ENCODE measurements at places on chromosomes 5 and 9.

DNA sequence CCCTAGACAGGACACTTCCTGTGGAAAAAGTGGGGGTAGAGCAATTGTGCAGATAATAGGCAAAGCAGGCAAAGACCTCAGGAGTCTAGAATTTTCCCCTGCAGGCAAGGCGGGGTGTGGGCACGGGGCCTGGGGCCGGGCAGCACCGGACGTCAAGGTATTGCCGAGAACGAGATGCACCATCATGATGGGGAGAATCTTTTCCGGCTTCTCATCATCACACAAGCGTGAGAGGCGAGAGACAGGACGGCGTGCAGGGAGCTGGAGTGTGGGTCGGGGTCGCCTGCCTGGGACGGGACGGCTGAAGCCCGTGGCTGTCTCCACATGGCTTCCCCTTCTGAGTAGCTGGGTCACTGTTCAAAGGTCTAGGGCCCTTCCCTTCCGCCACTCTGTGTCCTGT, 44.5 kb downstream of the OLFM1 start:
- no peak for DNase-seq

DNA sequence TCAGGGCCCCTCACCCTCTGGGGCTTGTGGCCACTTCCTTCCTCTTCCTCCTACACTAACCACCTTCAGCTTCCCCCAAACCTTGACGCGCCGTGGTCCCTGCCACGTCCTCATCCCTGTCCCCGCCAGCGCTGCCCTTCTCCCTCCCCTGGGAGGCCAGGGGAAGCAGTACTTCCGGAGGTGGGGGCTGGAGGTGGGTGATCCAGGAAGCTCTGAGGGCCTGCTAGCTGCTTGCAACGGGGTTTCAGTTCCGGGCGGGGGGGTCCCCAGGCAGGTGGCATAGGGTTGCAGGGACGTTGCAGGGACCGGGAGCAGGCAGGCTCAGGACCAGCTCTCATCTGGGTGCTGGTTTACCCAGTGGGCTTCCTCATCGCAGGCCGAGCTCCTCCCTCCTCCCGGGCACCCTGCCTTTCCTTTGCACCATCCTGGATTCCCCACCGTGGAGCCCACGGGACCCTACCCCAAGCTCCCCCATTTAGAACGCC, 70.0 kb downstream of the RXRA start:
- DNase-seq, result no peak

- DNase-seq, result no peak
Measured at GRCh38 chr5:173410459-173411233, 82.4 kb upstream of the STC2 start.

GRCh38 chr9:132694144-132694543, 23.9 kb downstream of the GTF3C4 start:
- no peak for DNase-seq

GRCh38 chr5:95417971-95418370, 26.8 kb downstream of the FAM81B start:
- no peak for DNase-seq

GRCh38 chr9:129037767-129038098, 1.3 kb downstream of the MIGA2 start:
- DNase-seq, result no peak

GRCh38 chr9:36169166-36169565, at the start of gene CCIN:
CCIN (plus strand) TSS chr9:36169388; CDS start chr9:36169503, 115 bp downstream.
- DNase-seq, result no peak

GRCh38 chr9:17521100-17521855, 57.6 kb upstream of the SH3GL2 start:
- no peak for DNase-seq

DNA sequence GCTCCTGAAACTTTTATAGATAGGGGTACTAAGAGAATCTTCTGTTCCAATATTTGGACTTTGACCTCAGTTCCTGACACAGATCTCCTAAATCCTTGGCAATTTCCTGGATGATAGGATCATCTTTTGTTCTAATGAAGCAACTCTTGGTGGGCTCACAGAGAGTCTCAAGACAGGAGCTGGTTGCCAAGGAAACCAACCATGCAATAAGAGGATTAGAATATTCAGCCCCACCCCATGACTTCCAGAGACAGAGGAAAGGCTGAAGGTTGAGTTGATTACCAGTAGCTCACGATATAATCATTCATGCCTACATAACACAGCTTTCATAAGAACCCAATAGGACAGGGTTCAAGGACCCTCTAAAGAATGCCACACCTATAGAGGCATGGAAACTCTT, 2050.2 kb upstream of the CDH6 start:
- DNase-seq, result no peak

DNA sequence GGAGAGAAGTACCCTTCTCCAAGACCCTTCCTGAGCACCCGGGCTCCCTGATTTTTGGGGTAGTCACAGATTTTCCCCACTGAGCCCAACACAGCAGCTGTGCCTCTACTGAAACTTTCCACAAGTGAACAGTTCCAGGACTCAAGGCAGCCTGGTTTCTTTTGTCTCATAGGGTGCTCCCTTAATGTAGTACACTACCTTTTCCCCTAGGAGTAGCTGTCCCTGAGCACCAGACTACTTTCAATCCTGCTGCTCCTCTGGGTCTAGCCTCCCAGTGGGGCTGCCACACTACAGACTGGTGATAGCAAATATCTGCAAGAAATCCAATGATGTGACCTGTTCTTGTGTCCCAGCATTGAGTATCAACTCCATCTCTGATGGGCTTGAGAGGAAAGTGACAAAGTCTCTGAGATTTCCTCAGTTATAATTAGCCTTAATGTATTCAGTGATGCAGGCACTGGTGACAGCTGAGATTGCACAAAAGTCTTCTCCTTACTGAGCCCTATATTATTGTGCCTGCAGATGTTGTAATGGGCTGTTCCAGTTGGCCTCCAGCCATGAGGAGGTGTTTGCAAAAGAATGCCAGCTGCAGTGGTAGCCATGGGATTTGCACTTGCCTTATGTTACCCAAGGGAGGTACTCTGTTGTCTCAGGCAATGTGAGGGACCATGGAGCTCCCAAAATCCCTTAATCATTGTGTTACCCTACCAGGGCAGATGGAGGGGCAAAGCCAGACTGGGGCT, 1802.5 kb downstream of the EFNA5 start:
- no peak for DNase-seq

DNA sequence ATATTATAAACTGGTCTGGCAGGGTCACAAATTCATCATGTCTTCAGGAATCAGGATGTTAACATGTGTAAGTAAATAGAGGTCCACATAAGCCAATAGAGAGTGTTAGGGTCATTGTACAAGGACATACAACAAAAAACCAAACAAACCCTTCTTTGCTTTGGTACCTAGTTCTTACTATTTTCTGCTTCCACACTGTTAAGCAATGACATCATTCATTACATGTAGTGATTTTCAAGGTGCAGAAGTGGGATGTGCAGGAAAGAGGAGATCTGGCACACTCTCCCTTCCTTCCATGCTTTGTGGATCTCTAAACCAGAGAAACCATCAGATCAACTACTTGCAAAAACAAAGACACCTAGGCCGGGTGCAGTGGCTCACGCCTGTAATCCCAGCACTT, 184.1 kb downstream of the RAPGEF6 start:
- DNase-seq, result no peak
